ENCODE measurements at places on chromosomes 6 and 20.

- no peak for DNase-seq
Measured at GRCh38 chr20:43855803-43856202, 58.8 kb upstream of the TOX2 start.

GRCh38 chr6:118735320-118735719 is 83.9 kb upstream of the CEP85L start:
- DNase-seq, result no peak

DNA sequence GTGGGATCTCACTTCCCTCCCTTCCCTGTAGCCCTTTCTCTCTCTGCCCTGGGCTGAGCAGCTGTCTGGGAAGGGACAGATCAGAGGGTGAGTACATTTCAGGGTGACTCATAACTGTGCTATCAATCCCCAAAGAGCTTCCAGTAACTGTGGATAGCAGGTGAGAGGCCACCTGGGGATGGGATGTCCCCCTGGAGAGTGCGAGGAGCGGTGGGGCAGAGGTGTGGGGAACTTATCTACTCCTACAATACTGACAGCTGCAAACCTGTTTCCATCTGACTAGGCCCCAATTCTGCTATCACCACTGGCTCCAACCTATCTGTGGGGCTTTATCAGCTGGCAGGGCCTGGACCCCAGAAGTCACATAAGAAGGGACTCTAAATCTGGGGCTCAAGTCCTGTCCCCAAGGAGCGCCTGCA is 32.6 kb downstream of the KCNK5 start:
- DNase-seq, result no peak

- DNase-seq, result no peak
Measured at GRCh38 chr6:901696-902460, 208.9 kb upstream of the EXOC2 start.

GRCh38 chr6:138161338-138162110 is at the start of gene ARFGEF3:
TSS of gene ARFGEF3 (plus strand) at chr6:138161939. CDS start at chr6:138162087, 148 bp downstream.
- DNase-seq, result peak; percentile 34

DNA sequence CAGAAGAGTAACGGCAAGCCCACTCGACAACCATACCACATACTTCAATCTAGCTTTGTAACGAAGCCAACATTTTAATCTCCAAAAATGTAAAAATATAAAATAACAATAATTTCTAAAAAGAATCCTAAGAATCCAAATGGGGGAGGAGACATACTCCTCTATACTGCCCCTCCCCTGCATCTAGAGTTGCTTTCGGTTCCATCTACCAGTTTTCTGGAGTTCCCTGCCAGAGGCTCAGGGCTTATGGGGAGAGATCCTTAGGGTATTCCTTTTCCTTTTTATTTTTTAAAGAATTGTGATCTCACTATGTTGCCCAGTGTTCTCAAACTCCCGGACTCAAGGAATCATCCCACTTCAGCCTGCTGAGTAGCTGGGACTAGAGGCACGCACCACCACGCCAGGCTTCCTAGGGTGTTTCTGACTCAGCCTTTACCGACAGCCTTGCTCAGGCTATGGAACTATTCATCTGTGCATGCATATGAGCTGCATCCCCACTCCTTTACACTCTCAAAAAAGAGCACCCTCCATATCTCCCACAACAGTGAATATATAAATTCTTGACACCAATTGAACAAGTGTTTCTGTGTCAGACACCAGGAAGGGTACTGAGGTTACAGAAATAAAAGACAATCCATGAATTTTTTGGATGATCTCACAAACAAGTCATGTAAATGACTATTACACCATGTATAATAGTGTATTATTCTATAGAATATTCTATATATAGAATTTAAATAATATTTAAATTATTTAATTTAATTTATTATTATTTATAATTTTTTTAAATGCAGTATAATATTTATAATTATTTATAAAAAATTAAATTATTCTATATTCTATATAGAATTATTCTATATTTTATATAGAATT is 40.7 kb upstream of the UBR2 start:
- DNase-seq, result no peak

- no peak for DNase-seq
Measured at GRCh38 chr6:14912226-14912625, 333.6 kb upstream of the JARID2 start.

DNA sequence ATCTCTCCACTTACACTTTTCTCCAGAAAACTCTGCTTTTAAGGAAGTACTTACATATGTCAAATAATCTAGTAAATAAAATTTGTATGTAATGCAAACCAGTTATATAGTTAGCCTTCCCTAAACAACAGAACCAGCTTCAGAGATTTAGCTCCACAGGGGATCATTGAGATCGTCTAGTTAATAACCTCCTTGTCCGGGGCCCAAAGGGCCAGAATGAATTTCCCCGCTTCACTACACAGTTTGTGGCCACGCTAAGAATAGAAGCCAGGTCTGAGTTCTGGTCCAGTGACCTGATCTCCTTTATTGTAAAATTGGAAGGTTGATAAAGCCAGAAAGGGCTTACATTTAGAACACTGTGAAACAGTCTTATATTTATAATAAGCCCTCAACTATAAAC is 245.2 kb downstream of the TPBG start:
- no peak for DNase-seq

- no peak for DNase-seq
Measured at GRCh38 chr20:4898282-4899244, 102.7 kb downstream of the SLC23A2 start.

DNA sequence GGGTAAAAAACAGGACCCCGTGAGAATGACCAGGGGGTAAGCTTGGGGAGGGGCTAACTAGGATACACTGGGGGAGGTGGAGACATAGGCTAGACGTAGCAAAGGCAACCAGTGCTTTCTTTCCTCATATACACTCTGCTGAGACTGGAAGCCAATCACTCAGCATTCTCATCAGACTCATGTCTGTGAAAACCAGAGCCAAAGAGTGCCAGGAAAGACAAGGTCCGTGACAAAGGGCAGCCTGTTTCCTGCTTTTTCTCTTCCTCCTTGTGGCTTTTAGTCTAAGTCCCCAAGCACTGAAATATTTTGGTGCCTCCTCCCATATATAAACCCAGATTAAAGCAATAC is 97.9 kb upstream of the NEDD9 start:
- DNase-seq, result no peak

DNA sequence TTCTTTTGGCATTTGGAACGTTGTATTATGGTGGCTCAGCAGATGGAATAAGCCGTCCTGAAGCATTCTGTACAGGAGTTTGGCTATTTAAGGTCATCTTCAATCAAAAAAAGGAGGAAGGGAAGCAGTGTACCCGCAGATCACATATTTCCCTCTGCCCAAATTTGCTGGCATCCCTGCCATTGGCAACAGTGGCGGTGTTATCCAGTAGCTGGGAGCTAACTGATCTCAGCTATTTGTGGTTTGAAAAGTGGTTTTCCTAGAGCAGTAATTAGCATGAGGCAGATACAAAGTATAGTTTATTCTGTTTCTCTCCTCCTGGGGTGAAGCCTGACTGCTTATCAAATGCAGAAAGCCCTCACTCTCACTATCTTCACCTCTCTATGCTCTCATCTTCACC is 576.8 kb downstream of the QKI start:
- DNase-seq, result no peak

DNA sequence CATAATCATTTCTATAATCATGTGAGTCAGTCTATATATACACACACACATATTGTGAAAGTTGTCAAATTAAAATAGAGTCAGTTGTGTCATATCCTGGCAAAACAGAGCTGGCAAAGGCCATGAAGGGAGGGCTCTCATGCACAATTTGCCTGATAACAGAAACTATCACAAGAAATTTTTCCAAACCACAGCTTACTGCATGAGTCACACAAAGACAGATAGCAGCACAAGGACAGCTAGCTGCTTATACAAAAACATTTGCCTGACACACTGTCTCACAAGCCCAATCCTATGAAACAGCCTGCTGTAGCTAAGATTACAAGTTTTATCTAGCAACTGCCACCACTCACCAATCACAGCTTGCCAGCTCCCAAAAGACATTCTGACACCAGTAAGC is 848.5 kb upstream of the MAN1A1 start:
- no peak for DNase-seq

DNA sequence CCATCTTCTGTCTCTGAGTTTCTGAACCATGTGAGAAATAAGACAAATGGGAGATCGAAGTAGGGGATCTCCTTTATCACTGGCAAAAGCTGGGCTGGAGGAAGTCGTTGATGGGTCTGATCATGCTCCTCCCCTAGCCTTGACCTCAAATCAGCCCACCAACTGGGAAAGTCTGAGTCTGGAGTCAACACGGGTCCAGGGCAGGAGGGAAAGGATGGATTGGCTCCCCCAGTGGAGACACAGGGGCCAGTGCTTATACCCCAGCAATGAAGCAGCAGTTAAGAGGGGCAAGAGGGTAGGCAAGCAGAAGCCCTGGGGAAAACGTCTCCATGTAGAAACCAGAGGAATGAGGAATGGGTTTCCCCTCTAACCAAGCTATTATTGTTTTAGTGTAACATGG is 152.6 kb downstream of the TBC1D7 start:
- no peak for DNase-seq

DNA sequence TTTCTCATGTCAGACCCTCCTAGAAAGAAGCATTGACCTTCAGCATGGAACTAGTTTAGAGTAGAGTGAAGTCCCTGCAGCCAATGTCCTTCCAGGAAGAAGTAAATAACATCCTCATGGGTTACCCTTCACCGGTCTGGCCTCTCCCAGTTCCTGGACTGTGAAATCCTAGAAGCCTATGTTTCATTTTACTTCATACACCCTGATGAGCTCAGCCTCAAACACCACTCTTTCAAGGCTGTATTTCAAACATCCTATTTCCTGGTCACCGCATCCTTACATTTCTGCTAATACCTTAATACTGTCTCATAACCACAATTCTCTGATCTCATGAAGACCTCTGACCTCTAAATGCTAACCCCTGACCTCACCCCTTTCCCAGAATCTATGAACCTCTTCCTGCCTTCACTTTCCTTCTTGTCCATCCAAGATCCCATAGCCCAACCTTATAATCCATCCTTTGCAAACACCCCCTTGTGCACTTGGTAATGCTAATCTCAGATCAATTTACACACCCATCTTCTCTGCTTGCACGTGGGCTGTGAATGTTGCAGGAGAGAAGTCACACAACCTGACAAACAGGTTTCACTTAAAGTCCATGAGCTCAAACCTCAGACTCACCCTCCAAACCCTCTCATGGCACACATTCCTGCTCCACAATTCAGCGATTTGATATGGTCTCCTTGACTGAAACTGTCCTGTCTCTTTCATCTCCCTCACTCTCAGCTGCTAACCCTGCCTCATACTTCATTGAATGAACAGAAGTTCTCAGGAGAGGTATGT is 30.2 kb downstream of the SLC2A10 start:
- no peak for DNase-seq

GRCh38 chr6:122861594-122861993 is 72.5 kb downstream of the SMPDL3A start:
- DNase-seq, result no peak

GRCh38 chr6:153625089-153625488 is 414.0 kb upstream of the OPRM1 start:
- DNase-seq, result no peak

GRCh38 chr6:35640017-35640664 is 48.6 kb downstream of the FKBP5 start:
- no peak for DNase-seq

DNA sequence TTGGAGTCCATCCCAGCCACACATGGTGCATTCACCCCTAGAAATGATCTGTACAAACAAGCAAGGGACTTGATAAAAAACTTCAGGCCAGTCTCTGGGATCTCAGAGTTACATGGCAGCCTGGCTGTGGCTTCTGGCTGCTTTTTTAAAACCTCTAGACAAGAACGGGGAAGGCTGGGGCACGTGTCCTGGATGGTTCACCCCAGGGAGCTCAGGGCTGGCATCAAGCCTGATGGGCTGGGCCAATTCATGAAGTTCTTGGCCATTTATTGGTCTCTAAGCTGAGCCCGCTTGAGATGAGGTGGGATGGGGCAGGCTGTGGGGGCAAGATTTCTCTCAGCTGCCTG is 10.4 kb upstream of the ZFAND3 start:
- DNase-seq, result no peak

DNA sequence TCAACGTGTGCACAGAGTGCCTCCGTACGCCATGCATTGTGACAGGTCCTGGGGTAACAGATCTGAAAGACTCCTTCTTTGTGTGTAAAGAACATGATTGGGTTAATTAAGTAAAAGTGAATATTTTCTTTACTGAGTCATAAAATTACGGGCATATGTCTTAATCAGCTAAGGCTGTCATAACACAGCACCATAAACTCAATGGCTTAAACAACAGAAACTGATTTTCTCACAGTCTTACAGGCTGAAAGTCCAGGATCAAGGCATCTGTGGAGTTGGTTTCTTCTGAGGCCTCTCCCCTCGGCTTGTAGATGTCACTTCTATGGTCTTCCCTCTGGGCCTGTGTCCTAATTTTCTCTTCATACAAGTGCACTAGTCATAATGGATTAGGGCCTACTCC is 176.9 kb downstream of the MTFR2 start:
- no peak for DNase-seq

GRCh38 chr20:37726971-37727956 is 33.4 kb downstream of the CTNNBL1 start:
- DNase-seq, result no peak

GRCh38 chr6:124073021-124073420 is 269.4 kb downstream of the NKAIN2 start:
- DNase-seq, result no peak

DNA sequence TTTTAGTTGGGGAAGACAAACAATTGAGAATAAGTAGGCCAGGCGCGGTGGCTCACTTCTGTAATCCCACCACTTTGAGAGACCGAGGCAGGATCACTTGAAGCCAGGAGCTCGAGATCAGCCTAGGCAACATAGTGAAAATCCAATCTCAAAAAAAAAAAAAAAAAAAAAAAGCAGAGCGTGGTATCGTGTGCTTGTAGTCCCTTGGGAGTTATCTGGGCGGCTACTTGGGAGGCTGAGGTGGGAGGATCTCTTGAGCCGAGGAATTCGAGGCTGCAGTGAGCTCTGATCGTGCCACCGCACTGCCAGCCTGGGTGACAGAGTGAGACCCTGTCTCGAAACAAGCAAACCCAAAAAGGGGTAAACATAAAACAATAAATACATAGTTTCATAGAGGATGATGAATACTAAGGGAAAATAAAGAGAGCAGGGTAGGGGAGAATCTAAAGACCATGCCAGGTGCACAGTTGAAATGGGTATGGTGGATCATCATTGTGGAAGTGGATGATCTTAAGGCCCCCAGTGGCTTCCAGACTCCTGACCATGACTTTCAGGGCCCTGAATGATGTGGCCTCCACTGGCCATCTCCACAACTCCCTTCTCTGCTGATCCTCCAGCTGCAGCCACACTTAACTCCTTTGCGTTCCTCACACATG is 947 bp downstream of the POFUT1 start:
- DNase-seq, result no peak

DNA sequence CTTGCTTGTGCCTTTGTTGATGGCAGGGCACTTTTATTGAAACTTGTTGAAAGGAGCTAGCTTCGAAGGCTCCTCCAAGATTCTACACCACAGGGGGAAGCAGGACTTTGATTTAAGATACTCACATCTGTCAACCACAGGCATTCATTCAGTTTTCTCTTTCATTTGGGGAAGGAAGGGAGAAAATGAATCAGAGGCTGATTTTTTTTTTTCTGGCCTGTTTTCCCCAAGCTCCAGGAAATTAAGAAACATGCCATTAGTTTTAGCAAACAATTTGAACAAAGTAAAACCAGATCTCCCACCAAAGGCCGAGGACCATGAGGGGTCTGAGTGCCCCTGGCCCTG is 8.7 kb upstream of the APCDD1L start:
- no peak for DNase-seq
